ENCODE measurements at places on chromosomes 11 and 22.

DNA sequence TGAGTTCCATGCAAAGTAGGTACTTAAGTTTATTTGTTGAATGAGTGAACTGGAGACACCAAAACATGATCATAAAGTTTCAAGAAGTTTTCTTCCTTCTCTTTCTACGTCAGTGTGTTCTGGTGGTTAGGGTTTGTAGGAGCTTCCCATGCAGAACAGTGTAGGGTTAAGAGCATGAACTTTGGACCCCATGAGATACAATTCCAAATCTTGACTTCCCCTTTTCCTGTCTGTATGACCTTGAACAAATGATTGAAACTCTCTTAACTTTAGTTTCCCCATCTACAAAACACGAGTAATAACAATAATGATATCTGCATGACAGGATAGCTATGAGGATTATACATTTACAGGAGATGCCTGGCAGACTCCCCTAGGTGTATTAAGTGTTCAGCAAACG is 41.0 kb upstream of the TENM4 start:
- no peak for DNase-seq

- DNase-seq = no peak
These were observed 2.0 kb upstream of the EHD1 start for GRCh38 chr11:64880240-64881001.

GRCh38 chr11:112599856-112600533 is 339.3 kb upstream of the PLET1 start:
- DNase-seq = no peak

DNA sequence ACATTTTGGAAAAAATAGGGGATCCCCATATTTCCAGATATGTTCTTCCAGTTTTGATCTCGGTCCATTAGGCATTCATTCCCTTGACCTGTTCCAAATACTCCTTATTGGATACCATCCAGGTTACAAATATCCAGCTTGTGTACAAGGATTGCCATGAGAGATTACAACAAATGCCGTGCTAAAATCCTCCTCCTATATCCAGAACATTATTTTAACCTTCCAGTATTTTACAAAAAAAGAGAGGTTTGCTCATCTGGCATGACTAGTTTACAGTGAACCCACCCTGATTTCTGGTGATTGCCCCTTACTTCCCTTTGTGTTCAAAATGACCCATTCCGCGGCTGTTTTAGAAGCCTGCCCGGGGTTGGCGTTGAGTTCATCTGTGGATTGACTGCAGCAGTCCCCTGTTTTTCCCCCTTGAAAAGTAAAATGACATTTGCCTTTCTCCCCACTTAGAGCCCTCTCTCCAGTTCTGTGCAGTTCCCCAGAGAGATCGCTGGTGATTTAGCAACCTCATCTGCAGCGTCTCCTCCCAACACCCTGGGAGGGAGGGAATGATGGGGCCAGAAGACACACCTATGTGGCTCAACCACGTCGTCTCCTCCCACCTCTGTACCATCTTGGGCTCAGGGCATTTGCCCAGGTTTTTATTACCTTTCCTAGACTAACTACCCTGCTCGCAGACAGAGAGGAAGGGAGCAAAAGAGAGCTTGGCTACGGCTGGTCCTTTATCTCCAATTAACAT is 73.6 kb downstream of the DSCAML1 start:
- DNase-seq = no peak

DNA sequence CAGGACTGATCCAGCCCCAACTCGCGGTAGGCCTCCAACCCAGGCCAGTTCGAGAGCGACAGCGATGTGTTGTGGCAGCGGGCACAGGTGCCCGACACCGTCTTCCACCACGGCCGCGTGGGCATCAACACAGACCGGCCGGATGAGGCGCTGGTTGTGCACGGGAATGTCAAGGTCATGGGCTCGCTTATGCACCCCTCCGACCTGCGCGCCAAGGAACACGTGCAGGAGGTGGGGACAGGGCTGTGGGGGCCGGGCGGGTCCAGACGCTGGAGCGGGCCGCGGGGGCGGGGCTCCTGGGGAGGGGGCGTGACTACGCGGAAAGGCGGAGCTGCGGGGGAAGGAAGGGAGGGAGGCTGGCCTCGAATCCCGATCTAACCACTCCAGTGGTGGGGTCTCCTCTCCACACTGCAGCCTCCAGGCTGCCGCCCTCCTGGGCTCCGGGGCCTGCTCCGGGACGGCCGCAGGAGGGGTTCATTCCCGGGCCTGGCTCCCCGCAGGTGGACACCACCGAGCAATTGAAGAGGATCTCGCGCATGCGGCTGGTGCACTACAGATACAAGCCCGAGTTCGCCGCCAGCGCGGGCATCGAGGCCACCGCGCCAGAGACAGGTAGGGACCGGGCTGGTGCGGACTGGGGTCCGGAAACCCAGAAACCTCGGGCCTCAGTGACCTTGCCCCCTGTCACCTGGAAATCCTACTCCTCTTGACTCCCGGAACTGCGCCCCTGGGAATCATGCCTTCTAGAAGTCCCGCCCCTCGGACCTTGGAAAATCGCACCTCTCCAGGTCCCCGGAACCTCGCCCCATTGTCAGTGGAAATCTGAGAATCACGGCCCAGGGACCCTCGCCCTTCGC is 14.9 kb downstream of the TMEM258 start:
- peak; percentile 92 for DNase-seq

- no peak for DNase-seq
These were observed 48.6 kb downstream of the FLRT1 start for GRCh38 chr11:64084146-64084950.

- DNase-seq = no peak
These were observed 1.6 kb downstream of the PPP2R1B start for GRCh38 chr11:111764621-111765020.

GRCh38 chr11:18618342-18619025 is 15.7 kb downstream of the SPTY2D1 start:
- DNase-seq = no peak

DNA sequence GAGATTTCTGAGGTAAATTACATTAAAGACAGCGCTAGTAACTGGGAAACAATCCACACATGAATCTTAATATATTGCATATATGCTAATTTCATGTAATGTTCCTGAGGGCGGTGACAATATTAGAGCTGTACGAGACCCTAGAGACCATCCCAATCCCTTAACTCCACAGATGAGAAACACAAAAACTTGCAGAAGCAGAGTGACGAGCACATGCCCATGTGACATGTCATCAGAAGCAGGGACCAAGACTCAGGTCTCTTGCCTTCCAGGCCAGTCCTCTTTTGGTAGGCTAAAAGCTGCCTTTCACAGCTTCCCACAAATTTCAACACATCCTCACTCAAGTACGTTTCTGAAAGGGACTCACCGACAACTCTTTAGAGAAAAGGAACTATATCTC is 11.8 kb downstream of the MAPK1 start:
- DNase-seq = no peak

DNA sequence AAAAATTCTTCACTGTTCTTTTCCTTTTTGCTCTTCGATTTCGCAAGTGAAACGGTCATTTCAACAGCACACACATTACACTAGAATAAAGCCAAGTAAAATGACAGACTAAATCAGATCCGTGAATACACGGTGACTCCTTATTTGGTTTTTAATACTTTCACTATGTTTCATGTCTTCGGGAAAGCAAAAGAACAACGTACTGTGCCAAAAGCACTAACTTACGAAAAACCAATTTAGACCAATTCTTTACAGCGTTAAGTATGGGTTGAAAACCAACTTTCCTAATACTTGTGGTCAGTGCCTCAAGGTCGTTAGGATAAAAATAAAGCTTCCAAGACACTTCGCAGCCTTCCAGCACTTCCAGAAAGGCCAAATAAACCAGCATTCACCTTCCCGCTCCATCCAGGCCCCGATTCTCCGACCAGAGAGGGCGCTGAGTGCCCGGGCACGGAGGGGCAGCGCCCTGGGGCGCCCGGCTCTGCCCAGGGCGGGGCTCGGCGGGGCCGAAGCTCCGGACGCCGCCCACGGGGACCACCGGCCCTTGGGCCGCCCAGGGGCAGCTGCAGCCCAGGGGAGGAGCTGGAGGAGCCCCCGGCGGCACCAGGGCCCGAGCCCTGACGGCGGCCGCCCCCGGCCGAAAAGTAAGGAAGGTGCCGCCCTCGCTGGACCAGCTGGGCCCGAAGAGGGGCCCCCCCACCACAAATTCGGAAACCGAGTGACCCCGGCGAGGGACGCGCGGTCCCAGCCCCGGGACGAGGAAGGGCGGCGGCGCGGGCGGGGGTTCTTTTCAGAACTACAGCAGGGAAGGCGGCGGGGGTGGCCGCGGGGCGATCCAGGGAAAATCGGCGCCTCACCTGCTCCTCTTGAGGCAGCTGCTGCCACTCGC is 499 bp downstream of the ATL3 start:
- peak; percentile 66 for DNase-seq

DNA sequence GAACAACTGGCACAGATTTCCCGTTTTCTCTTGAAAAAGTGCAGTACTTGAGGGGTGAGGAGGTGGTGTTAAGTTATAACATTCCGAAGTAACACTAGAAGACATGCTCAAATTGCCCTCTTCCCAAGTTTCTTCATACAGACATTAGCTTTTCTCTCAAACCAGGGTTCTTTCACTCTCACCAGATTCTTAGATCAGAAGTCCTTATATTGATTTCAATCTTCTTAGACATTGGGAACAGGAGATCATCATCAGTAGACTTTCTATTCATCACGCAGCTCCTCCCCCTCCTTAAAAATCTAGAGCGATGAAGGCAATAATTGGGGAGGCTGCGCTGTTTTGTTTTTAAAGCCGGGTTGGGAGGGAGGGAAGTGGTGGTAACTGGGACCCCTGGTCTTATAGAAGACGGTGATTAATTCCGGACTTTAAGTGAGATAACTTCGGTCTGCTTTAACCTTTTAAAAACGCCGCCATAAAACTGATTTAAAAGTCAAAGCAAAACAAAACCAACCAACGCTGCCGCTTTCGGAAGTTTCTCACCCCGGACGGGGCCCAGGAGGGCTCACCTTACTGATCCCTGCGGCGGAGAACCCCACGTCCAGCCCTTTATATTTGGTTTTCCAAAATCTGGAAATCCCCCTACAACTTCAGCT is 665 bp downstream of the USP28 start:
- no peak for DNase-seq

DNA sequence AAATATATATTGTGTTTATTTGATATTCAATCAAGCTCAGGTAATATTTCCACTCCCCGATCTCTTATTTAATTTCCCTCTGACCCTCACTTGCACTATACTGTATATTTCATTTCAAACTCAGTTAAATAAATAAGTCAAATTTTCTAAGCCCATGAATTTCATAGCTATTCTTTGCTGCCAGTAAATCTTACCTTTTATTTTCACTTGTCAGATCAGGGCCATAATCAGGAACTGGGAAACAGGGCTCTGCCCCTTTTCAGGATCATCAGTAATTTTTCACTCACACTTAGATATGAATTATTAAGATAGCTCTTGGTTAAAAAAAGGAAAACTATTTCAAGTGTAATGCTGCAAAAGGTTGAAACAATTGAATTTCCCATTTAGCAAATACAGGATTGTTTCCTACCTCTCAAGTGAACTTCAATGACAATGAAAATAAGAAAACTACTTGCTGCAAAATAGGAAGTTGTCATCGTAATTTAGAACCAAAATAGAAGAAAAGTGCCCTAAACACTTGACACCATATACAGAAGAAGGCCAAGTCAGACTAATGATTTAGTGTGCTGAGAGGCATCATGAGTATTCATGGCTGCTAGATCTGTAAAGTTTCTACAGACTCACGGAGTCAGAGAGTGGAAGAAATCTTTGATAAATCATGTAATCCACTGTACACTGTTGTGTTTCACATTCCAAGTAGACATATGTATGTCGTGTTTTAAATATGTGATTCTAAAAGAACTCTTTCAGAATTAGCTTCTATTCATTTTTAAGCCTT is 316.8 kb upstream of the CNTN5 start:
- no peak for DNase-seq

DNA sequence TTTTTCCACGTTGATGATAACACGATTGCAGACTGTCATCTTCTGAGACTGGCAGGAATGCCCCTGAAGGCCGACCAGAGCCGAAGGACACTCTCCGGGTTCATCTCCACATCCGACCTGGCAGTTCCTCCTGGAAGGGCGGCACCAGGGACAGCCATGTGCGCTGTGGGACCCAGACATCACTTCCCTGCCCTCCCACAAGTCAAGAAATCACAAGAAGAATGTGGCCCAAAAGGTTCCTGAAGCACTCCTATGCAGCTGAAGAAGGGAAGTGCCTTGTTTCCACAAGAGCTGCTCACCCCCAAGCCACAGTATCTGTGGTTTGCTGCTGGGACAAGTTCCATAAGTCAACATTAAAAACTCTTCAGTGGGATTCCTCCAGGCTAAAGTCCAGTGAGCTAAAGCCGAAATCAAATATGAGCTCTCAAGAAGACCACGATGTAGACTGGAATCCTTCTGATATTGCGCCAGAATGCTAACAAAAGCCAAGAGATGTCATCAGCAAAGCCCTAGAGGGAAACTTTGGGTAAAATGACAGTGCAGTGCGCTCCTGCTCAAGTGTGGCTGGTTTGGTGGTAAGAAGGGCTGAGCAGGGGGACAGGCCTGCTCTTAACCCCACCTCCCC is 21.2 kb downstream of the PACSIN2 start:
- DNase-seq = no peak

DNA sequence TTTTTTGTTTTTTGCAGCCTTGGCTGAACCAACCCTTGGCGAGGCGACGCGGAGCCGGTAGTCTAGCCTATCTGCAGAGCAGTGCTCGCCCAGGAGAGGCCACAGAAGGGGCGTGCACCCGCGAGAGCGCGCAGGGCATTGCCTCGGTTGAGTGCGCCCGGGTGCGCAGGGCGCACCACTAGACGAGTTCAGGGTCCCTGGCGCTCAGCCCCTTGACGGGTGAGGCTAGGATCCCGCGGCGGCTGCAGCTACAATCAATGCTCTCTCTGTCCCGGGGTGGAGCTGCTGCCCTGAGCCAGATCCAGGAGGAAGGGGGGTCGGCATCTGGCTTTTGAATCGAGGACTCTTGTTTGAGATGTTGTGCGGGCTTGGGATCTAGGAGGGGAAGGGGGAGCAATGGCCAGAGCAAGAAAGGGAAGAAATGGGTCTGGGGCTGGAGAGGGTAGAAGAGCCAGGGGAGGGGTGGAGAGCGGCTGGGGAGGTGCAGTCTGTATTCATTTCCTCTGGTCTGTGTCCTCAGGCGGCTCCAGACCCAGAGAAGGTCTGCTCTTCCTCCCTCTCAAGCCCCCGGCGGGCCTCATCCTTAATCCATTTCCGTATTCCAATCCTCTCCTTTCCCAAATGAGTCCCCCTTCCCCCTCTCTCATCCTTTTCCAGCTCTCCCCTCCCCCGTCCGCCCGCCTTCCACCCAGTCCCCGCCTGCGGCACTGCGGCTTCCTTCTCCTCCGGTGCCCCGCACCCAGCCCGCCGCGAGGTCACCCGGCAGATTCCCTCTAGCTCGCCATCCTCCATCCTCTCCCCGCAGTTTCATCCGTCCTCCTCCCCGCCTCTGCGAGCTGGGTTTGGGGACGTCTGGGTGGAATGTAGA is 797 bp downstream of the THY1 start:
- no peak for DNase-seq

All from H1 (cell line).